Stimulated activated CD4-positive, alpha-beta T cell treated with anti-CD3 and anti-CD28 coated beads, Interleukin-1b, Interleukin-23, amount 100 ng/mL, for 1 hour (primary cell): ENCODE measurements at places on chromosomes 11 and 22.

DNA sequence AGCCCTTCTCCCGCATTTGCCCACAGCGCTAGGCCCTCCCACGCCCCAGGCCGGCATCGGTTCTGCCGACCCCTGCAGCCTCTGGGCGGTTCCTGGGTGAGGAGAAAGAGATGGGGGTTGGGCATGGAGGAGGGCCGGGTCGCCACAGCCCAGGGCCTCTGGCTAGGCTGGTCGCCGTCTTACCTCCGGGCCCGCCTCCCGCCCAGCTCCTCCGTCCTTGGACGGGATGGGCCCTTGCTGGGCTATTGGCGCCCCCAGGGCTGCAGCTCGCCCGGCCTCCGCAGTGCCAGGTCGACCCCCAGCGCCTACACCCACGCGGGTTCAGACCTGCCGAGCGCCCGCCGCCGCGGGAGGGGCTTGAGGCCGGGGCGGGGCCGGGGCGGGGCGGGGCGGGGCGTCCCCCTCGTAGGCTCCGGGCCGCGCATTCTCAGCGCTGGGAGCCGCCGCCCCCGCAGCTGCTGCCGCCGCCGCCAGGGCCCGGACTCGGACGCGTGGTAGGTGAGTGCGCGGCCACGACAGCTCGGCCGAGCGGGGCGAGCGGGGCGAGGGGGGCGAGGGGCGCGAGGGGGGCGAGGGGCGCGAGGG lies at the start of gene CD151:
Gene CD151, plus strand, starts transcription at position 424 of the 585 bp plus-strand sequence. CDS start 3,118 bp downstream, outside the sequence.
- DNase-seq: no peak

GRCh38 chr11:102783720-102784119 lies 3.3 kb upstream of the MMP10 start:
- DNase-seq: no peak

- DNase-seq: no peak
Measured at GRCh38 chr22:42190274-42190673, 59.7 kb upstream of the CYP2D6 start.

- DNase-seq: no peak
Measured at GRCh38 chr22:32644252-32645100, 157.0 kb upstream of the TIMP3 start.

GRCh38 chr11:45512471-45513148 lies 152.8 kb downstream of the CHST1 start:
- no peak for DNase-seq
